GM04504 (cell line): ENCODE measurements at places on chromosomes 3 and 15.

- no peak for DNase-seq
Measured at GRCh38 chr3:33322412-33322811, 45.2 kb downstream of the FBXL2 start.

- DNase-seq, result no peak
Measured at GRCh38 chr3:187072511-187072910, 66.8 kb downstream of the RPL39L start.

- DNase-seq, result no peak
Measured at GRCh38 chr3:45413172-45413765, 24.9 kb downstream of the LARS2 start.

GRCh38 chr15:71515375-71516186 lies 294.8 kb upstream of the NR2E3 start:
- DNase-seq, result no peak

DNA sequence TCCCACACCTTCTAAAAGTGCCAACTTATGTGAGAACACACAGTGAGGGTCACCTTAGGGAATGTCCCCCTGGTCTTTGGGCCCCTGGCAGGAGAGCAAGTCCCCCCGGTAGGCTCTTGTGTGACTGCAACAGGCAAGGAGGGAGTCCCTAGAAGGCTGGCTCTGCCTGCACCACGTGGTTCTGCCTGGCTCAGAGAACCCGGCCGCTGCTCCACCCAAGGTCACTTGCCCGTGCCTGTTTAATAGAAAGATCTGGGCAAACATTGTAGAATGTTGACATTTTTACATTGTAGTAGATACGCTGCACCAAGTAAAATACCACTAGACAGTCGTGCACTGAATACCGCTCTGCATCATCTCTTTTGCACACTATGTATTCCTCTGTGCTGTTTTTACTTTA lies 21.9 kb downstream of the GABRA5 start:
- no peak for DNase-seq

DNA sequence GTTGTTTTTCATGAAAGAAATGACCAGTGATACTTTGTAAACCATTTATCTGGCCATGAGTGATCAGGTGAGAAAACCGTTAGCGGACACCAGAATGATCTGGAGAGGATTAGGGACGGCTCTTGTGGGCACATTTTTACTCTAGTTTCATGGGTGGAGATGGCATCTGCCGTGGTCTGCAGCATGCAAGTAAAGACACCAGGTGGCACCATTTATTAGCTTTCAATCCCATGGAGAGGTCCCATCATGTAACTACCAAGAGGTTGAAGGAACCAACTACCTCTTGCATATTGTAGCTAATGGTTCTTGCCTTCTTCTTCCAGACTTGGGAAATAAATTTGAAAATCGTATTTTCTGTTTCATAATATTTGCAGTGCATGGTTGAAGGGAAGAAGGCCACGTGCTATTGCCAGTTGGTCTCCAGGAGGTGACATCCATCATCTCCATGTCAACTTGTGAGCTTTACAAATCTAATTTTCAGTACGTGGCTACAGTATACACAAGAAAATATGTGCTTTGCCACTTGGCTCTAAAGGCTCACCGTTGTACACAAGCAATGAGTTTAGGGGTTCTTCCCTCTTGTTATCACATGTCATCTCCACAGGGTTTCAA lies 1.5 kb upstream of the MAPKBP1 start:
- peak; percentile 47 for DNase-seq

GRCh38 chr3:152402695-152403451 lies 134.1 kb downstream of the MBNL1 start:
- DNase-seq, result no peak

- no peak for DNase-seq
Measured at GRCh38 chr3:127688416-127689265, 15.9 kb downstream of the ABTB1 start.

DNA sequence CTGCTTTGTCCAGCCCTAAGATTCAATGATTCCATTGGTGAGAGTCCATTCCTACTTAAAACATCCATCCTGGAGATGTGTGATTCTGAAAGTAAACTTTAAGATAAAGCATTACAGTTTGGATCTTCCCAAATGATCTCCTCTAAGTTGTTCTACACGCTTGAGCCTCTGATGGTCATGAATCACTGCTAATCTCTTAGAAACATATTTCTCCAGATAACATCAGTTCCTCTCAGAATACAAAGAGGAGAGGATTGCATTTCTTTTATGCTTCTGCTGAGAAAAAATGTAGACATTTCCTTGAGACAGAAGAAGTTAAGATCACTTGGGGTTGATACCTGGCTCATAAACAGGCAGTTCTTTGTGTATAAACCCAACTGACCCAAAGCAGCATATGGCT lies 281.2 kb upstream of the DPH6 start:
- DNase-seq, result no peak

- peak; percentile 98 for DNase-seq
Measured at GRCh38 chr15:48385031-48385830, 54.0 kb downstream of the DUT start.
